ENCODE measurements at places on chromosomes 3 and 15.

- no peak for DNase-seq
These were observed 57.6 kb upstream of the NR2E3 start for GRCh38 chr15:71752604-71753289.

GRCh38 chr3:129357616-129358015 is 70.8 kb downstream of the EFCAB12 start:
- DNase-seq, result no peak

DNA sequence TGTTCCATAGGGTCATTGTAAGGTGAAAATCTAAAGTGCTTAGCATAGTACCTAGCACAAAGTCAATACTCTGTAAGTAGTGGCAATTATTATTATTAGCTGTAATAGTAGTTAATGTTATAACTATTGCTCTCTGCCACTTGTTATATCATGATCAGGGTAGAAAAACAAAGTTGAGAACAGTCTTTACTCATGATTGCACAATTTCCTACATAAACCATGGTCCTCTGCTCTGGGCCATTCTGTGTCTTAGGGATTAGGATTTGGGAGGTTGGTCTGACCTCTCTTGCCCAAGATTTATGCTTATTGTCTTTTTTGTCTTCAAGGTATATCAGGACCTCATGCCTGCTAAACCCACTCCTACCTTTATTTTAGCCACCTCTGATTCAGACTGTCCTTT is 4.3 kb upstream of the LRRC58 start:
- no peak for DNase-seq

- no peak for DNase-seq
These were observed 78.4 kb downstream of the FSIP1 start for GRCh38 chr15:39704235-39704634.

DNA sequence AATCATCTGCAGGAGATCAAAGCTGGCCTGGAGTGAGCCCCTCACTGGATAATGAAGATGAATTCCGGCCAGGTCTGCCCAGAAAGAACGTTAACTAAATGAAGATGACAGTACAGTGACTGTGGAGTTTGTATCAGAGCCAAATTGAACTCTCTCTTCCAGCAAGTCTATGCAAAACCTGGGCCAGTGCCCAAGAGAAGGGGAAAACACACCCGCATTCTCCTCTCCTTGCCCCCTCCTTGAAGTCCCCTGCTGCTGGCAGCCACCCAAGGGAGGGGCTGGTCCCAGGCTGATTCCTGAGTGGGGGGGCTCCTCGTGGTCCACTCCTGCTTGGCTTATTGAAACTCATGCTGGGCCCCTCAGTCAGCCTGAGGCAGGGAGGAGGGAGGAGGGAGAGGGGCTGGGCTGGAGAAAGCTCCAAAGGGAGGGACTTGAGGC is 155.7 kb downstream of the RAB11A start:
- no peak for DNase-seq

DNA sequence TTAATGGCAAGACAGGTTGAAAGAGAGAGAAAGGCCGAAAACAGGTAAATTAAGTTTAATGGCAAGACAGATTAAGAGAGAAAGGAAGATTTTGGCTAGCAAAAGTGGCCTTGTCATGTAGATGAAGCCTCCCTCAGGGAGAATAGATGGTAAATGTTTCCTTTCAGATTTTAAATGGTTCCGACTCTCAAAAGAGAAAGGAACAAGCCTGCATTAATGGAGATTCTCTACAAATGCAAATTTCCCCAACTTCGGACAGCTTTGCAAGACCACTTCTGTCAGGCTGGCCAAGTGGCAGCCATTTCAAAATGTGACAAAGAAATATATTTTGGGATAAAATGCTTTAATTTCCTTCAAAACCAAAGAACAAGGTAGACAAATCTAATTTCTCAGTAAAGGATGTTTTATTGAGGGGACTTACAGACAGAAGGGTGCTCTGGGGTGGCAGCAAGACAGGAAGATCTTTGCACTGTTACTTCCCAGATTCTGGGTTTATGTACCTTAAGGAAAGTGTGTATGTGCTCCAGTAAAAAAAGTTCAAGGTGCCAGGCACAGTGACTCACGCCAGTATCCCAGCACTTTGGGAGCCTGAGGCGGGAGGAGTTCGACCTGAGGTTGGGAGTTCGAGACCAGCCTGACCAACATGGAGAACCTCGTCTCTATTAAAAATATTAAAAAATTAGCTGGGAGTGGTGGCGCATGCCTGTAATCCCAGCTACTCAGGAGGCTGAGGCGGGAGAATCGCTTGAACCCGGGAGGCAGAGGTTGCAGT is 626.3 kb upstream of the NAALADL2 start:
- DNase-seq, result no peak

DNA sequence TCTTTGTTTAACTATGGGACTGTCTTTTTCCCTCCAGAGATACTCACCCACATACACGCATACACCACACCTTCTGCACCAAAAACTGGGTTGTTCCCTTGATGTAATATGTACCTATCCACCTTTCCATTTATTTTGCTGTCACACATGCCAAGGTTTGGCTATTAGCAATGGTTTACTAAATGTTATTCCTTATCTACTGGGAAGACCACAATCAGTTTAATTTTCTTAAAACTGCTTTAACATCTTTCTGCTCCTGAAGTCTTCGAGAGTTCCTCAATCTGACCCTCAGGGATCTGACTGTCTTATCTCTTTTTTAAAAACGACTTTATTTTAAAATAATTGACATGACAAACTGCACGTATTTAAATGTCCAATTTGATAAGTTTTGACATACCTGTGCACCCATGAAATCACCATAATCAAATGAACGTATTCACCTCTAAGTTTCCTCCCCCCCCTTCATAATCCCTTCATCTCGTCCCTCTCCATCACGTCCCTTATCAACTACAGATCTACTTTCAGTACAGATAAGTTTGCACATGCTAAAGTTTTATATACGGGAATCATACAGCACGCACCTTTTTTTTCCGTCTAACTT is 805 bp upstream of the TRPM7 start:
- no peak for DNase-seq

DNA sequence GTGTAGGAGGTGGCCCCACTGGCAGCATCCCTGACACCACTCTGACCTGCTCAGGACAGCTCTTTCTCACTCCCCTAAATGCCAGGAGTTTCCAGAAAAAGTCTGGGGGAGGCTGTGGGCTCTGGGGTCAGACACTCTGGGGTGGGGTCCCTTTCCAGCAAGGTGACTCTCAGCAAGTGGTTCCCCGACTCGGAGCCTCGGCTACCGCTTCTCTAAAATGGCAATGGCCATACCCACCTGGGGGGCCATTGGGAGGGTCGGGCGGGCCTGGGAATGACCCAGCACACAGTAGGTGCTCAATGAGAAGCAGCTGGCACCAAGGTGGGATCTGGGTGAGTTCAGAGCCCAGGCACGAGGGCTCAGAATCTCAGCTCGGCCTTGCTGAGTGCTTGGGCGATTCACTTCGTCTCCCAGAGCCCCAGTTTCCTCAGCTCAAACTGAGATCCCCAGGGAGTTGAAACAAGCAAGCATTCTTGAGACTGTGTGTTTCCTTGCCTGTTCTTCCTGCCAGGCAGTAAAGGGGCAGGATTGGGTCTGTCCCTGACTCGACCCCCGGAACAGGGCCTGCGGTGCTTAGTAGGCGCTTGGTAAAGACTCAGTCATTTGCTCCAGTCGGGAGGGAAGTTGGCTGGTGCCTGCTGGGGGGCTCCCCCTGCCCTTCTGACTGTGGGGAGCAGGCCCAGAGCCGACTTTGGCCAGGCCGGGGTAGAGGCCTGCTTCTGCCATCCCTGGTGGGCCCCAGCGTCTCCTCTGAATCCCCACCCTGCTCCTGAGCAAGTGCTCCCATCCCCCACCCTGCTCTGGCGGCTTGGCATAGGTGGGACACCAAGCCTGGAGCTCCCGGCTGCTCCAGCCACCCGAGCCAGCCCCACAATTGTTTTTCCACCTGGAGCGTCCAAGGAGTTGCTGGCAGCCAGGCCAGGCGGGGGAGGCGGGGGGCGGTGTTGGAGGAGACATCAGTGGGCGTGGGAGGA is 32.9 kb upstream of the FBLN2 start:
- DNase-seq, result no peak
